Stimulated activated naive CD4-positive, alpha-beta T cell treated with Interleukin-2 at 50 U/mL for 16 hours (primary cell): ENCODE measurements at places on chromosomes 11 and 22.

GRCh38 chr11:19436932-19437331 is 196.2 kb upstream of the E2F8 start:
- no peak for DNase-seq

DNA sequence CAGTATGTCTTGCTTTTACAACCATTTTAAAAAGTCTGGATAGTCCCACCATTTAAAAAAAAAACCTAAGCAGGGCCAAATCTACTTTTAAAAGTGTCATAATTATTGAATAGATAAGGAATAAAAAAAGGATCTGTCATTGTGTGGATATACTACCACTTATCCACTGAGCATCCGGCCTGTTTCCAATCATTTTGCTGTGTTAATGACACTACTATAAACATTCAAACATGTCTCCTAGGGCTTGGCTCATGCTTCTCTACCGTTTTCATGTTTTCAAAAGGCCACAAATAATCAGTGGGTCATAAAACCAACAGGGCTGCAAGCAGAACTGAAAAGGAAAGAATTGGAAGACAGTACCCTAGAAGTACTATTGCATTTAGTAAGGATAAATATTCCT is 12.5 kb upstream of the C22orf39 start:
- no peak for DNase-seq

GRCh38 chr22:25359601-25360261 is 140.3 kb downstream of the CRYBB2 start:
- DNase-seq, result no peak

GRCh38 chr22:30767661-30768060 is 73.0 kb downstream of the OSBP2 start:
- DNase-seq, result no peak

DNA sequence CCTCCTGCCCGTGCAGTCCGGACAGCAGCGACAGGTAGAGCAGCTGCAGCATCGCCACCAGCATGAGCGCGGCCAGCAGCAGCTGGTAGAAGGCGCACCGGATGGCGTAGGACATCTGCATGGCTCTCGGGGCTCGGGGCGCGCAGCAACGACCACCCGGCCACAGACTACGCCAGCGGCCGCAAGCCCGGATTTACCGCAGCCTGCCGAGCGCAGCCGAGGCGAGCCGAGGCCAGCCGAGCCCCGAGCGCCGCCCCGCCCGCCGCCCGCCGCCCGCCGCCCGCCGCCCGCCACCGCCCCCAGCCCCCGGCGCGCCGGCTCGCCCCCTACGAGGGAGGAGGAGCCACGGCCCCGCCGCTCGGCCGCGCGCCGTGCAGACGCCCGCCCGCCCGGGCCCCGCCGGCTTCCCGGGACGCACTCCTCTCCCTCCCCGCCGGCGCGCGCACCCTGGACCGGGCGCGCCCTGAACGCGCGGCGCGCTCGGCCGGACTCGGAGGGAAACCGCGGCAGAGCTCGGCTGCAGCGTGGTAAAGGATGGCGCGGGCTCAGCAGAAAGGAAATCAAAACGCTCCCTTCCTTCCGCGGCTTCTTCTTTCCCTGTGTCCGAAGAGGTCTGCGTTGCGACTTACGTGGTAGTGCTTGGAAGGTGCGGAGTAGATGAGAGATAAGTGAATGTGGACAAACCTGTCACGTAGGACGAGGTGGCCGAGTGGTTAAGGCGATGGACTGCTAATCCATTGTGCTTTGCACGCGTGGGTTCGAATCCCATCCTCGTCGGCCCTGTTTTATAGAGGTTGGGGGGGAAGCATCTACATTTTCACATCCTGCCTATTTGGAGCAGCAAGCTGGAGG is at the start of gene B4GAT1:
B4GAT1 (minus strand) TSS at position 205 of the 852 bp plus-strand sequence; CDS start at position 121, 84 bp downstream.
- peak; percentile 76 for DNase-seq
